ENCODE measurements at places on chromosomes 16 and 17.

DNA sequence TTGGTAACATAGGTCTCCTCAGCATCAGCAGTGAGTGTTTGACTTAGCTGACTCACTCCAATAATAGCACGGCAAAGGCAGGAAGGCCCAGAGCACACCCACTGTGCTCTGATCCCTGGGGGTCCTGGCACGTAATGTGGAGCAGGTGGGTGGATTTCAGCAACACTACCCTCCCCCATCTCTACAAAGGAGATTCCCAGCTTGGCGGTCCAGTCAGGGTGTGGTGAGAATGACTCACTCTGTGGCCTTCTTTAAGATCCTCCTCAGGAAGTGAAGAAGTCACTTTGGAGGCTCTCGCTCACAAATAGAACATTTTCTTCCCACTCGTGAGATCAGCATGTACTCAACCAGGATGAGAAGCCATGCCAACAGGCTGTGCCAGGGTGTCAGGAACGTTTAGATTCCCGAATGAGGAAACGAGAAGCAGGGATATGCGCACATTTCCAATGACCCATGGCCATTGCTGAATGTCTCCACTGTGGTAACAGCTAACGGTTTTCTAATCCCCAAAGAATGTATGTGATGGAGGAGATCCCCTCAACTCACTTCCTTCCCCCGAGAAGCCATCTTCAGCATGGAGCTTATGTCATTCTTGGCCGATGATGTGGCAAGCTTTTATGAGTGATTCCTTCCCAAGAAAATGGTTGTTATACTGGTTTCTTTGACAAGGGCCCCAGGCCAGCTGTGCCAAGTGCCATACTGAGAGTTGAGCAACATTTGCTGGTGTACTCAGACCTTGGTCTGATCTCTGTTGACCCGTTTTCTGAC, 365.2 kb downstream of the C16orf95 start:
- DNase-seq, result no peak
- H3K36me3 ChIP-seq, result no peaks in the 10 kb centered on the region
- H3K27ac ChIP-seq, result no peak overlapping the region
- H3K4me1 ChIP-seq, result peaks cover 9% of the 10 kb centered on the region
- H3K4me3 ChIP-seq, result no peak overlapping the region

- DNase-seq, result peak; percentile 71
- peak overlapping the region; percentile 82 for H3K27ac ChIP-seq
- no peak overlapping the region for H3K4me3 ChIP-seq
- peaks cover 42% of the 10 kb centered on the region for H3K4me1 ChIP-seq
- H3K27me3 ChIP-seq, result no peaks in the 10 kb centered on the region
Observed at GRCh38 chr16:51542981-51543815, 392.1 kb upstream of the SALL1 start.

GRCh38 chr17:11539637-11540036, 58.6 kb upstream of the DNAH9 start:
- no peaks in the 10 kb centered on the region for H3K27me3 ChIP-seq
- H3K36me3 ChIP-seq, result no peaks in the 10 kb centered on the region
- H3K4me3 ChIP-seq, result no peak overlapping the region
- no peaks in the 10 kb centered on the region for H3K4me1 ChIP-seq
- no peak for DNase-seq
- no peak overlapping the region for H3K27ac ChIP-seq

DNA sequence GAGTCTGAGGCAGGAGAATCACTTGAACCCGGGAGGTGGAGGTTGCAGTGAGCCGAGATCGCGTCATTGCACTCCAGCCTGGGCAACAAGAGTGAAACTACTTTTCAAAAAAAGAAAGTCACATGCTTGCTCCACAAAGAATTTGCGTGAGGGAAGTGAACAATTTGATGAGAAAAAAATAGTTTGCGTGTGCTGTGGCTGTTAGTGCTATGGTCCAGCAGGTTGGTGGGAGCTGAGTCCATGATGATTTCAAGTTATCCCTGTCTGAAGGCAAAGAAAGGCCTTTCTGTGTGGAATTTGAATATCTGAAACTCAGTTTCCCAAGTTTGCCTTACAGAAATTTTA, 21.0 kb downstream of the PRCD start:
- H3K4me1 ChIP-seq, result peaks cover 8% of the 10 kb centered on the region
- H3K36me3 ChIP-seq, result peaks cover 22% of the 10 kb centered on the region
- no peaks in the 10 kb centered on the region for H3K27me3 ChIP-seq
- no peak for DNase-seq
- no peak overlapping the region for H3K4me3 ChIP-seq

GRCh38 chr17:35791681-35792350, 3.6 kb downstream of the MMP28 start:
- DNase-seq, result no peak
- H3K27me3 ChIP-seq, result peaks cover 7% of the 10 kb centered on the region
- H3K27ac ChIP-seq, result no peak overlapping the region

DNA sequence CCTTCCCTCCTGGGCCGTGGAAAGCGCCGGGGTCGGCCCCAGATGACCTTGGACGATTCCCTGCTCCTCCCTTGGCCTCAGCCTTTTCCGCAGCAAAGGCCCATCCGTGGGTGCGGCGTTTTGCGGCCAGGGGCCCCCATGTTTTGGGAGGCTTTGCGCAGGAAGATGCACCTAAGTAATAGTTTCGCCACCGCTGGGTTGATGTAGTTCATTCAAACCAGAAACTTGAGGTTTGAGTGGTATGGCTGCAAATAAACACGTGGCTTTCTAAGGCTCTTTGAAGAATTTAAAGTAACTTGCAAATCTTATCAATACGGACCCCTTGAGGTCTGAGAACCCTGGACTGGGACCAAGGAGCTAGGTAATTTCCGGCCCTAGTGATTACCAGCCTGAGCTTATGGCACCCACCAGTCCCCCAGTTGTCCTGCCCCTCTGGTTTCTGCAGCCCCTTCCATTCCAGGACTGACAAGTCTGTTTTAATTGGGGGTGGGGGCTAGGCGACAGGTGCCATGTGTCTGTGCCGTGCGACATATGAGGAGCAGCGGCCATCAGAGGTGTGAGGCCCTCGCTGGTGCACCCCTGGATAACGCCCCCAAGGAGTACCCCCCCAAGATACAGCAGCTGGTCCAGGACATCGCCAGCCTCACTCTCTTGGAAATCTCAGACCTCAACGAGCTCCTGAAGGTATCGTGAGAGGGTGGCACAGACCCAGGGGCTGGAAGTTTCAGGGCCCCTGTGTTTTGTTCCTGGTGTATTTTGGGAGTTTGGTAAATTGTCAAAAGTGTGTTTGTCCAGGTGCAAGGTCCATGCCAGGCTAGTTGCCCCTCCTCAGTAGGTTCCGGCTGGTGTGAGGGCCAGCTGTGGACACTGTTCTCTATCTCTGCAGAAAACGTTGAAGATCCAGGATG, 834 bp downstream of the MRPL12 start:
- peaks cover 42% of the 10 kb centered on the region for H3K36me3 ChIP-seq
- H3K4me1 ChIP-seq, result peaks cover 10% of the 10 kb centered on the region
- no peak for DNase-seq
- H3K4me3 ChIP-seq, result peak overlapping the region; percentile 98
- no peak overlapping the region for H3K27ac ChIP-seq

DNA sequence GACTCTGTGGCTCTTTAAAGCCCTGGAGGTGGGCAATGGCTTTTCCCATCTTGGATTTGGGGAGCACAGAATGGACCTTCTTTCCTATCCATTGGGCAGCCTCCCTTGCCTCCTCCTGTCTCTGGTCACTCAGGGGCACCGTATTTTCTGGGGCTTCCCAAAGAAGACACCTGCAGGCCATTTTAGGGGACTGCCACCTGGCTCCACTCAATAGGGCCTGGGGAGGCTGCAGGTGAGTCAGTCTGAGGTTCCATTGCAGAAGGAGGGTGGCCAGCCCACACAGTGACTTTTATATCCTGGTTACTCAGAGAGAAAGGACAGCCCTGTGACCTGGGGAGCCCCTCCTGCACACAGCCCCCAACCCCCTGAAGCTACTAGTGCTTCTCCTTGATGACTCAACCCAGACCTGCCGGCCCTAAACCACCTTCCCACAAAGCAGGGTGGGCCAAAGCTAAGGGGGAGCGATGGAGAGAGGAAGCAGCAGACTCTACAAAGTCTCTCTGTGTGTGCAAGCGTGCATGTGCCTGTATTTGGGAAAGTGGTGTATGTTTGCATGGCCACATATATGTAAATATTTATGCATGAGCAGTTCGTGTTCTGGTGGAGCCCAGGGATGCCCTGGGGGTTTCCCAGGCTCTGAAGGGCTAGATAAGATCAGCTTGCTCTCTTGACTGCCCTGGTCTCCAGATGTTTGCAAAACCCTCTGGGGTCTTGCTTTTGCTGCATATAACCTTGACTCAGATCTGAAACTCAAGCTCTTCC, 5.0 kb downstream of the CX3CL1 start:
- H3K4me3 ChIP-seq, result no peak overlapping the region
- no peak overlapping the region for H3K27ac ChIP-seq
- no peaks in the 10 kb centered on the region for H3K27me3 ChIP-seq

GRCh38 chr17:81300586-81301155, 5.6 kb upstream of the SLC38A10 start:
- no peak overlapping the region for H3K4me3 ChIP-seq
- H3K4me1 ChIP-seq, result peaks cover 9% of the 10 kb centered on the region
- H3K27me3 ChIP-seq, result no peaks in the 10 kb centered on the region
- no peak overlapping the region for H3K27ac ChIP-seq

- H3K36me3 ChIP-seq, result peaks cover 12% of the 10 kb centered on the region
- H3K27me3 ChIP-seq, result no peaks in the 10 kb centered on the region
- H3K4me1 ChIP-seq, result peaks cover 12% of the 10 kb centered on the region
- no peak overlapping the region for H3K27ac ChIP-seq
Observed at GRCh38 chr16:48539485-48540221, 70.3 kb downstream of the N4BP1 start.

- H3K36me3 ChIP-seq, result peaks cover 3% of the 10 kb centered on the region
- H3K4me1 ChIP-seq, result peaks cover 27% of the 10 kb centered on the region
- H3K4me3 ChIP-seq, result no peak overlapping the region
- peaks cover 2% of the 10 kb centered on the region for H3K27me3 ChIP-seq
Observed at GRCh38 chr17:81418710-81419318, 23.6 kb downstream of the BAHCC1 start.

DNA sequence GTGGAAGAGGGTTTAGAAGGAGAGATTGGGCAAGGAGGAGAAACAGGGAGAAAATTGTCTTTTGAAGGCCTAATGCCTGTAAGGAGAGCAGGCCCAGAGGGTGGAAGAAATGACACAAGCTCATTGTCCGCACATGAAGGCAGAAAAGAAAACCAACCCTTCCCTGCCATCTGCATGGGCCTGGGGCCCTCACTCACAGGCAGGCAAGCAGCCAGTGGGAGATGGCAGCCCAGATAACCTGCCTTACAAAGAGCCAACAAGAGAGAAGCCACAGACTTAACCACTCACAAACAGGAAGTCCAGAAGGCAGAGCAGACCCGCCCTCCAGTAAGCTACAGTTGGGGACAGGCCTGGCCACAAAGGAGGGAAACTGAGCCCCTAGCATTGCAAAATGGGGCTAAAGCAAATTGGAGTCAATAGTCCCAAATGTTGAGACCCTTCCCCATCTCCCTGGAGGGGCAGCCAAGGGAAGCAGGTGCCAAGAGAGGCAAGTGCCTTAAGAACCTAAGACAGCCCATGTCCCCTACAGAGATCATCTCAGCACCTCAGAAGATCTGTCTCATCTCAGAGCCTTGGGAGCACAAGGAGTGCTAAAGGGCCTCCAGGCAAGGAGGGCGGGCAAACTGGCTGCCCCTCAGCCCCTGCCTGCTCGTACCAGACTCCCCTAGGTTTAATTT, 7.3 kb upstream of the TSPOAP1 start:
- no peak for DNase-seq
- H3K27ac ChIP-seq, result no peak overlapping the region
- H3K36me3 ChIP-seq, result no peaks in the 10 kb centered on the region
- H3K4me1 ChIP-seq, result peaks cover 18% of the 10 kb centered on the region
- H3K27me3 ChIP-seq, result no peaks in the 10 kb centered on the region
- H3K4me3 ChIP-seq, result no peak overlapping the region

DNA sequence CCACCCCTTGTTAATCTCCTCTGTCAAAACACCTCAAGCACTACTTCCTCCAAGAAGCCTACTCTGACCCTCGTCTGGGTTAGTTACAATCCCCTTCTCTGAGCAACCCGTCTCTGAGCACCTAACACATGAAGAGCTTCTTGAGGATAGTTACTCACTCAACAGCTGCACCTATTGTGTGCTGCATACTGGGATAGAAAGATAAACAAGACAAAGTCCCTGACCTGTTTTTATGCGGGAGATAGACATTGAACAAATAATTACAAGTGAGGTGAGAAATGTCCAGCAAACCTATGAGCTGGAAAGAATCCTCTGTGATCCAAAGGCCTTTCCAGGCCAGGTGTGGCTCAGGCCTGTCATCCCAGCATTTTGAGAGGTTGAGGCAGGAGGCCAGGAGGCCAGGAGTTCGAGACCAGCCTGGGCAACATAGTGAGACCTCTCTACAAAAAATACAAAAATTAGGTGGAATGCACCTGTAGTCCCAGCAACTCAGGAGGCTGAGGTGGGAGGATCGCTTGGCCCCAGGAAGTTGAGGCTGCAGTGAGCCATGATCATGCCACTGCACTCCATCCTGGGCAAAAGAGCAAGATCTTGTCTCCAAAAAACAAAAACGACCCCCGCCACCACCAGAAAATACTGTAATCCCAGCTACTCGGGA, 5.5 kb upstream of the ZNF771 start:
- peaks cover 26% of the 10 kb centered on the region for H3K36me3 ChIP-seq
- H3K4me1 ChIP-seq, result peaks cover 16% of the 10 kb centered on the region
- no peak for DNase-seq
- H3K4me3 ChIP-seq, result no peak overlapping the region
- H3K27me3 ChIP-seq, result peaks cover 2% of the 10 kb centered on the region
- H3K27ac ChIP-seq, result peak overlapping the region; percentile 27

- H3K4me3 ChIP-seq, result no peak overlapping the region
- no peaks in the 10 kb centered on the region for H3K36me3 ChIP-seq
- no peak overlapping the region for H3K27ac ChIP-seq
- no peak for DNase-seq
- H3K4me1 ChIP-seq, result peaks cover 13% of the 10 kb centered on the region
Observed at GRCh38 chr16:86580063-86580790, 1.9 kb downstream of the FOXL1 start.

GRCh38 chr17:9162275-9162985, 141.1 kb downstream of the NTN1 start:
- no peak overlapping the region for H3K4me3 ChIP-seq
- H3K27ac ChIP-seq, result no peak overlapping the region
- no peaks in the 10 kb centered on the region for H3K27me3 ChIP-seq
- H3K4me1 ChIP-seq, result peaks cover 5% of the 10 kb centered on the region

DNA sequence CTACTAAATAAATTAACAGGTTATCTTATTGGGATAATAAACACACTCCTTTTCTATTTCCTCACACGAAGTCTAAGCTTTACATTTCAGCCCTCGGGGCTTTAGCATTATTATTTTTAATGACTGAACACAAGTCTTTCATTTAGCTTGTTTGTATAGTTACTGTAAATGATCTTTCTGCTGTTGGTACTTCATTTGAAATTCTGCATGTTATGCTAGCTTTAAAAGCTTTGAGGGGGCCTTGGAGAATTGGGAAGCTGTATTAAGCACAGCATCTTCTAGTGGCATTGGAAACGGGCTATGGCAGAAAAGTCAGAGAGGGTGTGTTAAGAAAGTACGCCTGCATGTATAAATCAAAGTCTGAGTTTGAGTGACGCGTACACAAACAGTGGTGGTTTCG, 243.7 kb downstream of the FTO start:
- H3K36me3 ChIP-seq, result no peaks in the 10 kb centered on the region
- DNase-seq, result no peak
- no peak overlapping the region for H3K27ac ChIP-seq
- H3K4me3 ChIP-seq, result no peak overlapping the region
- H3K4me1 ChIP-seq, result no peaks in the 10 kb centered on the region
